NCI-H345 (cell line): ENCODE measurements at places on chromosomes 4 and X.

DNA sequence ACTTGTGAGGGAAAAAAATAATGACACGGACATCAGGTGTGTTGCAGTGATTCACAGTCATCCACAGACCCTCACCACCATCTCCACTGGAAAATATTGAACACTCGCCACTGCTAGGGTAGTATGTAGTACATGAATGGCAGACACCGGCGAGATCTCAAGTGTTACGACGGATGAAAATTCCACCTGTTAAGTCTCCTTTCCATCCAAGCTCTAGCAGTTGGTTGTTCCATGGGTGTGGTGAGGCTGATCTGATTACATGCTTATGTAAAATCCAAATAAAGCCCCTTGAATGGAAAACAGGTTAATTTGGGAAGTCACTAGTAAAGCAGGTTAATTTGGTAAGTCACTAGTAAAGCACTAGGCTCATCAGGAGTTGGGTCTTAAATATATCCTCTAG is 1.1 kb upstream of the ARMCX4 start:
- no peak for DNase-seq

GRCh38 chr4:179291657-179292056 is 1849.4 kb upstream of the AGA start:
- no peak for DNase-seq

- no peak for DNase-seq
Observed at GRCh38 chr4:39950861-39951481, 26.7 kb downstream of the PDS5A start.

DNA sequence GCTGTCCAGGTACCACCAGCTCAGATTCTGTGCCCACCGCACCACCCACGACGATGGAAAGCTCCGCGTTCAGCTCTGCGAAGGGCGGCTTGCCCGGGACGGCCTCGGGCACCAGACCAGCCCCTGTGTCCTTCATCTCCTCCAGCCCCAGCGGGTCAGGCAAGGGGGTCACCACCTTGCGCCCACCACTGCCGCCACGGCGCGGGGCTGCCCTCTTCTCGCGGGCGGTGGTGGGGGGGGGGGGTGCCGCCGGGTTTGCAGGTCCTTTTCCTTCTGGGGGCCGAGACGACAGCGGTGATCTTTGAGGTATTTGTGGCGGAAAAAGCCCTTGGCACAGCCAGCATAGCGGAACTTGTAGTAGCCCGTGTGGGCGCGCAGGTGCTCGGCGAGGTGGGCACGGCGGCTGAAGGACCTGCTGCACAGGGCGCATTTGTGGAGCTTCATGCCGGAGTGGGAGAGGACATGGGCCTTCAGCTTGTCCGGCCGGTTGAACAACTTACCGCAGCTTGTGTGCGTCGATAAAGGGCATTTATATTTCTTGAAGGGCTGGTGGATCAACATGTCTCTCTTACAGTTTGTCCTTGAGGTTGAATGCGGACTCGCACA is 50.9 kb downstream of the CFAP299 start:
- no peak for DNase-seq

- DNase-seq, result no peak
Observed at GRCh38 chr4:67909905-67910584, 26.2 kb upstream of the TMPRSS11D start.
